ENCODE measurements at places on chromosomes 7 and 10. TPM values are rescaled to one million over a fixed set of nuclear protein-coding genes. Genes with fewer than 3 reads are reported as not detected.

Gene CPA2
- total RNA-seq: not detected

Gene CD36
- total RNA-seq: 1,087 TPM

Gene NUTM2E
- total RNA-seq: 0.08 TPM

Gene CDCA7L
- total RNA-seq: 20.2 TPM

DNA sequence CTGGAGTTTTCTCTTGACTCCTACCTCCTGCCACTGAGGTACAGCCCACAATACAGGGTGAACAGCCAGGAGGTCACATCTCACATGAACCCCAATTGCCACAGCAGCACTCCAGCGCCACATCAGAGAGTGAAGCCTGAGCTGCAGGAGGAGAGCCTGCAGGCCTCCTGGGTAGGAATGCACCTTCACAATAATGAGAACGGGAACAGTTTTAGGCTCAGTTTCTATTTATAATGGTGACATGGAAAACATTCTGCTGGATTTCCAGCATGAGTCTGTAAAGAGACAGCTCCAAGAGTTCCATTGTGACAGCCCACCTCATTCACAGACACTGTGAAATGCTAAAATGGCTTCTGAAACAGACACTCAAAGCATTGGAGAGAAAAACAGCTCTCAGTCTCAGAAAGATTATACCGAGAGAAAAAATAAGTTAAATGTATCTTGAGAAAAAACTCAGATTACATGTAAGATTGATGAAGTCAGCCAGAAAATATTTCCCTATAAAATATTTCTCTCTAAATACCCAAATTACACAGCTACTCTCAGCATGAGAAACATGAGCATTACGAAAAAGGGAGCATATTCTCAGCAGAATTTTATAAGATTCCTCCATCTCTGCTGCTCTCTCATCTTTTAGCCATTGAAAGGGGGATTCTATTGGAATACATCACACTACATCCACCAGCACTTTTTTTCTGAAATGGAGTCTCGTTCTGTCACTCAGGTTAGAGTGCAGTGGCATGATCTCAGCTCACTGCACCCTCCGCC lies 11.3 kb downstream of the ZNF680 start:
- no peak for DNase-seq

GRCh38 chr7:44624318-44624717 lies 17.9 kb downstream of the OGDH start:
- no peak for DNase-seq

DNA sequence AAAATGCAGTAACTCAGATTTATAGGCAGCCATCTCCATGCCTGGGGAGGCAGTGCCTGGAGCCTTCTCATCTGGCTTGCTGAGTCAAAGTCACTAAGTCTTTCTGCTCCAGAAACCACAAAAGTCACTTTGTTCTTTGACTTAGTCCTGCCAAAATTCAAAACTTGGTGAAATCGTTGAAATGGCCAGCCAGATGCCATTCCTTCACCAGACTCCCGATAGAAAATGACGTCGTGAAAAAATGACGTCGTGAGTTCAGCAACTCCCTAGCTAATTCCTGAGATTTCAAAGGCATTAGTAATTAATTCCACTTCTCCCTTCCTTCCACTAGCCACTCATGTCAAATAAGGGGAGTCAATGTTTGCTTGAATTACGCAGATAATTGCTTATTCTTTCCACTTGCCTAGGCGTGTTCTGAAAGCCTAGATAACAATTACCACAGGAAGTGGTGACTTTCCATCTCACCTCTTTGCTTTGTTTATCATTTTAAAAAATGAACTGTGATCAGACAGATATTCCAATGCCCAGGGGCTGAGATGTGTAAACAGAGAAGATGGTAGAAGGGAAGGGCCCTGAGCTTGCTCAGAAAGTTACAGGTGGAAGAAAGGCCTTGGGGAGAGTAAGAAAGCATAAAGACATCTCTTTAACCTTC lies 48.5 kb upstream of the OSBPL3 start:
- no peak for DNase-seq

DNA sequence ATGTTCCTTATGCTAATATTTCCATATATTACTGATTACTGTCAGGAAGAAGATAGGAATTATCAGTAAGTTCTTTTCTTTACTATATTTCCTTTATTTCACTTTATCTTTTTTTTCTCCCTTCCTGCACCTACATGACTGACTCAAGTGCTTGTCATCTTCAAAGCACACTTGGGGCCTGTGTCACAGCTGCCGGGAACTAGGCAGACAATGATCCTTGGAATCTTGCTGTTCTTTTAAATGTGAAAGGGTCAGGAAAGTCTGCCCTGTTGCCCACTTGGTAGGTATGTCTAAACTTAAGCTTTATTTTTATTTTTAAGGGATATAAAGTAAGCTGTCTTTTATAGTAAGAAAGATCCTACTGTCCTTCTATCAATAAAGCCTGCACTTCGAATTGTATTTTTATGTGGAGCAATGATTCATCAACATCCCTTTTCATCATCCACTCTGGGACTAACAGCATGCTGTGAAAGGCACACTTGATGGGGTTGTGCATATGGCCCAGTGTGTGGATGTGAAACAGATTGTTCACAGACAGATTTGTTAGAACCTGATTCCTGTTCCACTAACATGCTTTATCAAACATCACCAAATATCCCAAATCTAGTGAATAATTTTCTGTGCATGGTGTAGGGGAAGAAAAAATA lies 556.9 kb downstream of the DNAJB9 start:
- no peak for DNase-seq

GRCh38 chr7:44985900-44986217 lies 7.0 kb upstream of the MYO1G start:
- DNase-seq: no peak

- DNase-seq: no peak
These were observed 32.7 kb upstream of the RASGEF1A start for GRCh38 chr10:43299579-43299978.

Data from heart left ventricle (tissue), 16 donors.